ENCODE measurements at places on chromosomes 4 and X. TPM values are rescaled to one million over a fixed set of nuclear protein-coding genes. Genes with fewer than 3 reads are reported as not detected.

DNA sequence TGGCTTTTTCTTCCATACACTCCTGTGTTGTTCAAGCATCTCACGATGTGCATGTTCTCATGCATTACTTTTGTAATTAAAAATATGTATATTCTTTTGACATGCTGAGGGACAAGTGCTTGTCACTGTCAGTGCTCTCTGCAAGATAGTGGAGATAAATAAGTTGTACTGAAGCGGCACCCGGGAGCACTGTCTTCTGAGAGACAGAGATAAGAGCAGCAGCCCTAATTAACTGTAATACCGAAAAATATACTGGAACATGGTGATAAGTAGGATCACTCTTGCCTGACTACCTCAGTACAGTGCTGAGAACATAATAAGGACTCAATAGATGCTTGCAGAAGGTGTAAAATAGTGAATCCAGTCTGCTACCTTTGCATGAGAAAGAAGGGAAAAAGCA is 9.4 kb upstream of the GPR173 start:
- H3K27ac ChIP-seq, result no peak overlapping the region
- H3K27me3 ChIP-seq, result no peaks in the 10 kb centered on the region
- no peak for DNase-seq
- no peak overlapping the region for H3K4me3 ChIP-seq
- no peaks in the 10 kb centered on the region for H3K4me1 ChIP-seq

GRCh38 chrX:95539041-95539440 is 1145.6 kb upstream of the DIAPH2 start:
- H3K4me3 ChIP-seq, result no peak overlapping the region
- no peaks in the 10 kb centered on the region for H3K36me3 ChIP-seq

- no peak for DNase-seq
- H3K4me1 ChIP-seq, result no peaks in the 10 kb centered on the region
- no peak overlapping the region for H3K4me3 ChIP-seq
- H3K36me3 ChIP-seq, result no peaks in the 10 kb centered on the region
These were observed 5.1 kb upstream of the LIMCH1 start for GRCh38 chr4:41532882-41533281.

The TMEM184C gene
- total RNA-seq, result 43.5 TPM

DNA sequence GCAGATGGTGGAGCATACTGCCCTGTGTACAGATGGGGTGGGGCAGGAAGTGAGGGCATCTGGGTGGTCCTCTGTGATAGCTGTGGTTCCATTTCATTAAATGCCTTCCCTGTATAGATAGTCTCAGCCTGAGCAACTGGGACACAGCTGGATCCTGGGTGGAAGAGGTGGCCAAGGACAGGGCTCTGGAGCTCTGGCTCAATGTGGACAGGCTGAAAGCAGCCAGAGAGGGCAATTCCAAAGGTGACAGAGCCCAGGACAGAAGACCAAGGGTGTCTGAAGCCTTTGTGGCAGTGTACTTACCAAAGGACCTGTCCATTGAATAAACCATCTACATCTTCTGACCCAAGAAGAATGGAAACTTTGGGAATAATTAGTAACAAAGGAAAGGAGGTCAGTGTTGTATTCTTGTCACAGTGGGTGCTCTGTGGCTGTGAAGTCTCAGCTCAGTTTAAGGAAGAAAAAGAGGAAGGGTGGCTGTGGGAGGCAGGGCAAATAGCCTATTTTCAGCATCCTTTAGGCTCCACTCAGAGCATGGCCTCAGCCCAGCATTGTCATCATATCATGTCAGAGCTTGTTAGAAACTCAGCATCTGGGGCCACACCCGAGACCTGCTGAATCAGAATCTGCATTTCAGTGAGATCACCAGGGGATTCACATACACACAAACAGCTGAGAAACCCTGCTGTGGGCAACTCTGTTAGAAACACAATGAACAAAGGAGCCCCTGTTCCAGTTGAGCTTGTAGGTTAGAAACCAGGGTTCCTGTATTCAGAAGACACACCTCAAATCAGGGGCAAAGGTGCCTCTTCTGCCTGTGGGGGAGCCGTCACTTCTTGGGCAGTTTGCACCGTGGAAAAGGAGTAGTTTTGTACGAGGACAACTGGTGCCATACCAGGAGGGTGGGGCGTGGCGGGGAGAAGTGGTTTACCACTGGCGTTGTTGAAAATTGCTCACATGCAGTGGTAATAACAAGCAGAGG is 168.6 kb downstream of the PTTG2 start:
- no peak overlapping the region for H3K4me3 ChIP-seq
- no peaks in the 10 kb centered on the region for H3K4me1 ChIP-seq
- peak; percentile 49 for DNase-seq
- no peaks in the 10 kb centered on the region for H3K27me3 ChIP-seq
- no peaks in the 10 kb centered on the region for H3K36me3 ChIP-seq

- no peak overlapping the region for H3K27ac ChIP-seq
- no peaks in the 10 kb centered on the region for H3K36me3 ChIP-seq
- no peaks in the 10 kb centered on the region for H3K27me3 ChIP-seq
- no peak overlapping the region for H3K4me3 ChIP-seq
These were observed 97.9 kb upstream of the DDIT4L start for GRCh38 chr4:100288161-100288560.

The TMPRSS11B gene
- total RNA-seq, result not detected

GRCh38 chrX:23898412-23898959 is 9.3 kb downstream of the APOO start:
- no peaks in the 10 kb centered on the region for H3K27me3 ChIP-seq
- DNase-seq, result no peak
- no peak overlapping the region for H3K27ac ChIP-seq
- no peaks in the 10 kb centered on the region for H3K4me1 ChIP-seq
- H3K4me3 ChIP-seq, result no peak overlapping the region

- DNase-seq, result peak; percentile 29
- peak overlapping the region; percentile 96 for H3K27ac ChIP-seq
- no peaks in the 10 kb centered on the region for H3K4me1 ChIP-seq
- H3K36me3 ChIP-seq, result no peaks in the 10 kb centered on the region
These were observed 568 bp upstream of the CASP6 start for GRCh38 chr4:109703664-109704361.

GRCh38 chr4:2472187-2472586 is 3.3 kb downstream of the RNF4 start:
- no peak overlapping the region for H3K27ac ChIP-seq
- H3K4me3 ChIP-seq, result no peak overlapping the region
- peaks cover 8% of the 10 kb centered on the region for H3K36me3 ChIP-seq
- DNase-seq, result no peak
- H3K4me1 ChIP-seq, result peaks cover 14% of the 10 kb centered on the region

DNA sequence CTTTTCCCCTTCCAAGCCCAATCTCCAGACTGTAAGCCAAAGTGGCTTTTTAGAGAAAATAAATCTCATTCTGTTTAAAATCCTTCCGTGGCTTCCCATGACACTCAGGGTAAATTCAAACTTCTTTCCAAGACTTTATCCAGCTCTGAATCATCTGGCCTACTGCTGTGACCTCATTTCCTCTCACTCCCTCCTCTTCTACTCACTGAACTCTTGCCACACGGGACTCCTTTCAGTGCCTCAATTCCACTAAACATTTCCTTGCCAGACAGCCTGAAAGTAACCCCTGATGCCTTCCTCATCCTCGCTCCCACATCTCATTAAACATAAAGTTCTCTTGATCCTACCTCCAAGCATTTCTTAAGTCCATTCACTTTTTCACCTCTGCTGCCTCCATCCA is 27.8 kb upstream of the RNF128 start:
- no peak for DNase-seq
- H3K4me1 ChIP-seq, result no peaks in the 10 kb centered on the region
- no peak overlapping the region for H3K4me3 ChIP-seq
- no peaks in the 10 kb centered on the region for H3K36me3 ChIP-seq
- no peak overlapping the region for H3K27ac ChIP-seq
- H3K27me3 ChIP-seq, result no peaks in the 10 kb centered on the region

DNA sequence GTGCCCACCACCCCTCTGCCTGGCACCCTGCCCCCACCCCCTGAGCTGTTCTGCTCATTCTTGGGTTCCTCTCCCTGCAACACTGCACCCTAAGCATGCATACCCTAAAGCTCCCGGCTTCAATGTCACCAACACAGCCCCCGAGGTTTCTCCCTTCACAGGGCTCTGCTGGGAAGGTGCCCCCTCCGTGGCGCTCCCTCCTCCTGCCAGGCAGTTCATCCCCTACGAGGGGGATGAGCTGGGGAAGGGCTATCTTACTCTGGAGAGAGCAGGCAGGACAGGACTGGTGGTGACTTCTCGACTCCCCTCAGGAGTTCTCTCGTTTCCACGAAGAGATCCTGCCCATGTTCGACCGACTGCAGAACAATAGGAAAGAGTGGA is 6.5 kb downstream of the ATP5ME start:
- peaks cover 6% of the 10 kb centered on the region for H3K36me3 ChIP-seq
- H3K4me1 ChIP-seq, result no peaks in the 10 kb centered on the region
- DNase-seq, result no peak
- H3K4me3 ChIP-seq, result no peak overlapping the region
- no peak overlapping the region for H3K27ac ChIP-seq

DNA sequence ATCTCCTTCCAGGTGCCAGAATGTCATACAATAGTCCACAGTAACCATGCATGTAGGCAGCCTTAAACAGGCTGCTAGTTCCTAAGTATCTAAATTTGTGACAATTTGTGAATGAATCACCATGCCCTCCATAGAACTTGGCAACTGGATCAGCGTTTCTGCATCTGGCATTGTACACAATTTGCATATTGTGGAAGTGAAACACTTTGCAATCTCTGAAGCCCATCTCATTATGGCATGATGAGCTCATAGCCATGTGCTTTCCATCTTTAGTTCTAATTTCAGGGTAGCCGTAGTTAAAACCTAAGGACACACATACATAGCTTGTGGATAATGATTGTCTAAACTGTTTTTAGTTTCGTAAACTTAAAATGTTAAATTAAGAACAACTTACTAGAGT is 573.6 kb downstream of the PPP4R3C start:
- no peaks in the 10 kb centered on the region for H3K4me1 ChIP-seq
- no peaks in the 10 kb centered on the region for H3K27me3 ChIP-seq
- H3K27ac ChIP-seq, result no peak overlapping the region

- no peak overlapping the region for H3K27ac ChIP-seq
- H3K4me1 ChIP-seq, result peaks cover 4% of the 10 kb centered on the region
- DNase-seq, result no peak
- no peaks in the 10 kb centered on the region for H3K36me3 ChIP-seq
These were observed 1.1 kb downstream of the WDR17 start for GRCh38 chr4:176066757-176067156.

The CBR4 gene
- total RNA-seq, result 25.1 TPM

GRCh38 chrX:123450222-123450621 is 266.1 kb downstream of the GRIA3 start:
- no peak for DNase-seq
- no peaks in the 10 kb centered on the region for H3K4me1 ChIP-seq
- no peak overlapping the region for H3K4me3 ChIP-seq
- H3K27ac ChIP-seq, result no peak overlapping the region
- H3K27me3 ChIP-seq, result no peaks in the 10 kb centered on the region

GRCh38 chr4:95660719-95661118 is 111.9 kb upstream of the UNC5C start:
- no peak overlapping the region for H3K27ac ChIP-seq
- no peaks in the 10 kb centered on the region for H3K36me3 ChIP-seq
- H3K4me1 ChIP-seq, result no peaks in the 10 kb centered on the region
- H3K27me3 ChIP-seq, result no peaks in the 10 kb centered on the region

- H3K4me3 ChIP-seq, result no peak overlapping the region
- no peak for DNase-seq
- H3K4me1 ChIP-seq, result no peaks in the 10 kb centered on the region
These were observed 26.5 kb downstream of the EGF start for GRCh38 chr4:109939190-109939589.

DNA sequence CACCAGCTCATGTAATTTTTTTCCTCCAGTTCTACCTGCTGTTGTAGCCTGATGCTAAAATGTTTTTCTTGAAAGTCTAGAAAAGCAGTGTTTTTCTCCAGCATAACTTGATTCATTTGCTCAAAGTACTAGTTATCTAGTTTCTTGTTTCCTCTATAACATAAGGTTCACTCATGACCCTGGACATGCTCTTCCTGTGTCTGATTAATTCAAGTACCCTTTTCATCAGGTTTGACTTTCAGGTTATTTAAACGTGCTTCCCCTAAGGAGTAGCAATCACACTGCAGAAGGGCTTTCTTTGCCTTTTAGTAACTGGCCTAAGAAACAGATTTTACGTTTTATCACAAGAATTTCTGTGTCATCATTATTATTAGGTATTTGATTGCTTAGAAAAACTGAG is 66.8 kb upstream of the EGFL6 start:
- no peaks in the 10 kb centered on the region for H3K36me3 ChIP-seq
- H3K4me1 ChIP-seq, result no peaks in the 10 kb centered on the region
- no peak overlapping the region for H3K4me3 ChIP-seq

The ADH1B gene
- 62.3 TPM for total RNA-seq

DNA sequence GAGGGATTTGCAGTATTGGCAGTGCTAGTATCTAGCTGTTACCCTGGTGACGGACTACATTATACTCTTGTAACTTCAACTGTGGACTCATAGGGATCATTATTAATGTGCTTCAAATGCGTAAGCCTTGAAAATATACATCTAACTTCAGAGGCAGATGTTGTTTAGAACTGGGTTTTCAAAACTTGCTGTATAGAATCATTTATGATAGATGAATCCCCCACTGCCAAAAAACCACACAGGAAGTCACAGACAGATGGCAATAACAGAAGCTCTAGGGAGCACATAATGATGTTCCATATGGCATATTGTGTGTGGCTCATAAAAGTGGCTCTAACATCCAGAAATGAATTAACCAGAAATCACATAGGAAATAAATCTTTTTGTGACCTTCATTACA is 62.3 kb upstream of the RELL1 start:
- DNase-seq, result no peak

- no peaks in the 10 kb centered on the region for H3K27me3 ChIP-seq
- no peak overlapping the region for H3K4me3 ChIP-seq
- H3K36me3 ChIP-seq, result no peaks in the 10 kb centered on the region
- H3K4me1 ChIP-seq, result no peaks in the 10 kb centered on the region
- no peak for DNase-seq
- no peak overlapping the region for H3K27ac ChIP-seq
These were observed 13.0 kb upstream of the IRAK1 start for GRCh38 chrX:154032653-154033052.

The TRPC3 gene
- total RNA-seq, result 0.15 TPM

- DNase-seq, result no peak
- H3K4me1 ChIP-seq, result no peaks in the 10 kb centered on the region
- peaks cover 3% of the 10 kb centered on the region for H3K27me3 ChIP-seq
- H3K4me3 ChIP-seq, result no peak overlapping the region
- H3K27ac ChIP-seq, result no peak overlapping the region
These were observed 893 bp upstream of the HOPX start for GRCh38 chr4:56681853-56682525.

DNA sequence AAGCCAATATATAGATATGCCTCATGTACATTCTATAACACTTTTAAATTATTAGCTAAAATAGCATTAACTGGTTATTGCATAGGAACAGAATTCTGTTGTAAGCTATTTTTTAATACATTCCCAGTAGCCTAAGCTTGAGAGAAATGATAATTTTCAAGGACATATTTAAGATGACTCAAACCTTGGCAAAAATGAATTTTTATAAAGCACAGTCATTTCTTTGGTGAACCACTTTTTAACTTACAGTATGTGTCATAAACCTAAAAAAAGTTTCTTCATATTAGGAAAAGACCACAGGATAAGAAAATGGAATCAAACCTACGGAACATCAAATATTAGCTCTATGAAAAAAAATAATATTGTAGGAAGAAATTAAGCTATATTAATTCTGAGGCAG is 986.3 kb downstream of the STIM2 start:
- H3K36me3 ChIP-seq, result no peaks in the 10 kb centered on the region
- no peak overlapping the region for H3K4me3 ChIP-seq
- H3K4me1 ChIP-seq, result no peaks in the 10 kb centered on the region
- H3K27ac ChIP-seq, result no peak overlapping the region

Measured in colonic mucosa (tissue), 4 donors.